Hematopoietic multipotent progenitor cell (in vitro differentiated cells): ENCODE measurements at places on chromosomes 7 and 10. TPM values are rescaled to one million over a fixed set of nuclear protein-coding genes. Genes with fewer than 3 reads are reported as not detected.

Gene CLRN3
- not detected for total RNA-seq

Gene TRPV6
- total RNA-seq = under 0.01 TPM

Gene LIPM
- total RNA-seq = not detected

Gene HIP1
- 19.4 TPM for total RNA-seq

DNA sequence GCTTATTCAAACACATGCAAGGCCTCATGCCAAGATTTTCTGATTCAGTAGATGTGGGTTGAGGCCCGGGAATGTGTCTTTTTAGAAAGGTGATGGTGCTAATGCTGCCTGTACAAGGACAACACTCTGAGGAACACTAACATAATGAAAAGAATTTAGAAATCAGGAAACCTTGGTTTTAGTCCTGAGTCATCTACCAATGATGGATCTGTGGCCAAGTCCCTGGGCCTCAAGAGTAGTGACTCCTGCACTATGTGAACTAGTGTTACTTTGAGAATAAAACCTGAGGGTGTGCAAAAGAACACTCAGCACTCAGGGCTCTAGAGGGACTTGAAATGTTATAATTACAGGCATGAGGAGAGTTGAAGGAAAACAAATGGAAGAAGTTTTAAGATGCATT lies 741.7 kb upstream of the GALNT17 start:
- no peak for DNase-seq

DNA sequence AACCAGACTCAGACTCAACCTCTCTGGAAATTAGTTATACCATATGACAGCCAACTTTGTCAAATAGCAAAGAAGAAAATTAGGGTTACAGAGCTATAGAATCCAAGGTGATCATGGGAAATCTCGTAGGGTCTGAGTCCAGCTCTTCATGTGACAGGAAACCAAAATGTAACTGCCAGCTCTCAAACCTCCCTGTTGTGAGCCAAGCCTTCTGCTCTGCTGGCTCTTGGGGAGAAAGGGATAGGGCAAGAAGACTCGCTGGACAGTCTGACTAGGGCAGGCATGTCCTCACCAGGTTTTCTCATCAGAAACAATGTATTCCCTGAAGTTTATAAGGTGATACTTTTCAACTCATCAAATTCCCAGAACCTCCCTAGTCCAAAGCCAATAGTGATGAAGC lies 63.0 kb downstream of the CDHR3 start:
- DNase-seq = no peak
